NCI-H187 (cell line): ENCODE measurements at places on chromosomes 12 and 14.

- DNase-seq = no peak
Measured at GRCh38 chr12:120064054-120064940, 52.3 kb downstream of the RAB35 start.

- DNase-seq = no peak
Measured at GRCh38 chr14:71471634-71472355, 460.4 kb upstream of the RGS6 start.

GRCh38 chr12:27193854-27194544 lies 50.1 kb upstream of the STK38L start:
- no peak for DNase-seq

GRCh38 chr12:108668063-108668462 lies 34.4 kb upstream of the SELPLG start:
- no peak for DNase-seq

GRCh38 chr14:97271451-97271960 lies 474.3 kb downstream of the VRK1 start:
- no peak for DNase-seq

GRCh38 chr12:132451172-132451835 lies 38.6 kb upstream of the FBRSL1 start:
- no peak for DNase-seq

DNA sequence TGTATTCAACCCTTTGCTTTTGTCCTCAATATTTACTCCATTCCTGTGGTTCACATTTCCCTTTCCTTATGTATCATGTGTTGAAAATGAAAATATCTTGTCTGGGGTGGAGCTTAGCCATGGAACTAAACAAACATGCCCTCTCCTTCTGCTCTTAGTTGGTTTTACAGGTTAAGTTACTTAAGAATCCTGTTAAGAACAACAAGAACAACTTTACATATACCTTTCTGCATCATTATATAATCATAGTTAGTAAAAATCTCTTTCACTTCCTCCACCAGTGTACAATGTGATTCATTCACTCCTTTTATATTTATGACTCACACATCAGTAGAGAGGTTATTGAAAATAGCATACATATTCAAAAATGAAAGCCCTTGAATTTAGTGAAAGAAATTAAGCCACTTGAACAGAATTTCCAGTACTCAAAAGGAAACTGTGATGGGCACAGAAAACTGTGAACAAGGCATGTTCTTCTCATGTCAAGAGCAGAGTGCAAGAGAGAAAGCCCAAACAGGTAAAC lies 307.7 kb downstream of the CCDC91 start:
- no peak for DNase-seq

GRCh38 chr14:104685216-104685997 lies 4.0 kb upstream of the INF2 start:
- DNase-seq = no peak

DNA sequence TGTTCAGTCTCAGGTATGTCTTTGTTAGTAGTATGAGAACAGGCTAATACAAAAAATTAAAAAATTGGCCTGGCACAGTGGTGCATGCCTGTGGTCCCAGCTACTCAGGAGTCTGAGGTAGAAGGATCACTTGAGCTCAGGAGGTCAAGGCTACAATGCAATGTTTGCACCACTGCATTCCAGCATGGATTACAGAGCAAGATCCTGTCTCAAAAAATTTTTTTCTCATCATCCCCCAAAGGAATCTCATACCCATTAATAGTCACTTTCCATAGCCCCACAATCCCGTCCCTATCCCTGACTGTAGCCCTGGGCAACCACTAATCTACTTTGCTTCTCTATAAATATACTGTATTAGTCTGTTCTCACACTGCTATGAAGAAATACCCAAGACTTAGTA lies 57.8 kb downstream of the TTC8 start:
- no peak for DNase-seq

- no peak for DNase-seq
Measured at GRCh38 chr12:127147724-127148123, 1119.2 kb upstream of the TMEM132C start.

- peak; percentile 40 for DNase-seq
Measured at GRCh38 chr14:61894452-61895077, 132.3 kb downstream of the SNAPC1 start.

DNA sequence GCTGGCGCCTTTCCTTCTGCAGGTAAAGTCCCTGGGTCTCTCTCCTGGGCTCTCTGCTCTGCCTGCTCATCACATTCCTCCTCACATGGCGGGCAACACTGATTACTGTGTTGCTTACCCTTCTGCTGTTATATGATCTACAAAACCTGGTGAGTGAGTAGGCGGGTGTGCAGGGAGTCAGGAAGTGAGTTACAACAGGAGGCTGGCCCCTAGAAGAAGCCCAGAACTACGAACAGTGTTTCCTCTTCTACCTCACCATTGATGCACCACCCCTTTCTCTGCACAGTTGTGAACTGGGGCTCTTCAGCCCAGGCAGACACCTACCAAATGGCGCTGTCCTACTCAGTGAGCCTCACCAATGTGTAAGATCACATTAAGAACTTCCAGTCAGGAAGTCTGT lies 4.9 kb upstream of the KLHL33 start:
- no peak for DNase-seq

- DNase-seq = no peak
Measured at GRCh38 chr14:67241411-67242167, at the start of gene PALS1. Gene PALS1 (plus strand): TSS chr14:67241435. CDS start chr14:67279171, 37,736 bp downstream.
